ENCODE measurements at places on chromosomes 5 and 9.

GRCh38 chr9:137149942-137150616 lies 11.1 kb downstream of the GRIN1 start:
- no peak for DNase-seq

DNA sequence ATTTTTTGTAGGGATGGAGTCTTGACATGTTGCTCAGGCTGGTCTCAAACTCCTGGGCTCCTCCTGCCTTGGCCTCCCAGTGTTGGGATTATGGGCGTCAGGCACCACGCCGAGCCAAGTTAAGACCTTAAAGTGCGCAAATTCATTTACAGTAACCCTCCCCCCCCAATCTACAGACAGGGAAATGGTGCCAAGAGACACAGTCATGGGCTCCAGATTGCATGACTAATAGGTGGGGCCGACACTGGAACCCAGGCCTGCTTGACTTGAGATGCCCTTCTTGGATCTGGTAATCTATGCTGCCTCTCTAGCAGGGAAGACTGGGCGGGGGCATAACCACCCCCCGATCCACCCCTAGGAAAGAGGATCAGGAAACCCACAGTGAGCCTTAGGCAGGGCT lies 19.5 kb downstream of the TTF1 start:
- DNase-seq: no peak

DNA sequence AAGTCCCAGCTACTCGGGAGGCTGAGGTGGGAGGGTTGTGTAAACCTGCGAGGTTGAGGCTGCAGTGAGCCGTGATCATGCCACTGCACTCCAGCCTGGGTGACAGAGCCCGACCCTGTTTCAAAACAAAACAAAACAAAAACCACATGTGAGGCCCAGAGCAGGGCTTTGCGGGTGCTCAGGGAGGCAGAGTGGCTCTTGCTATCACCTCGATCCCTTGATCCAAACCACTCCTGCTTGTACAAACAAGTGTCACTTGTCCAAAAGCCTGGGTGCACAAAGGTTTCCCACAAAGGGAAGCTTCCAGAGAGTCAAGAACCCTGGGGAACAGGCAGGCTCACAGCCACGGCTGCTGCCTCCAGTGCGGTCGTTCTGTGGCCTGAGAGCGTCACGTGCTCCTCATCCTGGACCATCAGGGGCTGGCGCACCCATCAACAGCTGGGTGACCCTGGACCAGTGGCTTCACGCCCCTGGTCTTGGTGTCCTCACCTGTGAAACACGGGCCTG lies 162.7 kb downstream of the C9orf50 start:
- DNase-seq: peak; percentile 39

GRCh38 chr5:54859316-54859715 lies 126.1 kb downstream of the ESM1 start:
- no peak for DNase-seq

GRCh38 chr9:129352146-129352865 lies 174.2 kb upstream of the IER5L start:
- DNase-seq: no peak

All from naive thymus-derived CD4-positive, alpha-beta T cell (primary cell).